CD4-positive, alpha-beta T cell treated with Interleukin-12 subunit alpha and Interleukin-12 subunit beta, for 1 hour (primary cell): ENCODE measurements at places on chromosomes 2 and 18.

GRCh38 chr2:6932206-6932605 is 15.0 kb downstream of the RNF144A start:
- DNase-seq: no peak

GRCh38 chr2:95272299-95272751 is 1.9 kb upstream of the PROM2 start:
- no peak for DNase-seq

DNA sequence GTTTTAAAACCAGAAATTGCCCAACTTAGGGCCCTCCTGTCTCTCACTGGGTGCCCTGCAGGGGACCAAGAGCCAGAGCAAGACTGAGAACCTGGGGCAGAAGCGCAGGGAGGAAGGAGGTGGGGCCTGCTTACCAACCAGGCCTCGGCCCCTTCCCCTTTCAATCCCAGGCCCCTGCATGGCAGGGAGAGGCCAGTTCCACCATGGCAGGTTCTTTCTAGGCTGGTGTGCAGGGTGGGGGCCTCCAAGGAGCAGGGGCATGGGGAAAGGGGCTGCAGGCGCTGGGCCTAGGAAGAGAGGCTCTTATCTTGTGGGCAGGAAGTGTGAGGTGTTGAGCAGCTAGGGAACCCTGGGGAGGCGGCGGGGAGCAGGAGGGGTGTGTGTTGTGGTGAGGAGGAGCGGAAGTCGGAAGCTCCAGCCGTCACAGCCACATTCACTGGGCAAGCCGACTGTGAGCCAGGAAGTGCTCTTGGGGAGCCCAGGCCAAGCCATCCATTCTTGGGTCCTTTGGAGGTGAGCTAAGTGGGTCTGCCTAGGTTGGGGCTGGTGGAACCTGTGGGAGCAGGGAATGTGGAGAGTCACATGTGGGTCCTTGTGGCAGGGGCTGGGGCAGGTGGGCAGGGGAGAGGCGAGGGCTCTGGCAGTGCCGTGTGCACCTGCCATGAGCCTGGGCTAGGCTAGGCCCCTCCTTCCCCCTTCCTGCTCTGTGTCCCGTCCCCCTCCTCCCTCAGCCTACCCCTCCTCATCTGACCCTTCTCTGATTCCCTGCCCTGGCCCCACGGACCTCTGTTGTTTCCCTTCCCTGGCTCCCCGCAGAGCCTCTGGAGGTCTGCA is at the start of gene PSD4:
Gene PSD4 (plus strand): TSS at position 430 of the 834 bp plus-strand sequence. CDS start 8,486 bp downstream, outside the sequence.
- peak; percentile 85 for DNase-seq

DNA sequence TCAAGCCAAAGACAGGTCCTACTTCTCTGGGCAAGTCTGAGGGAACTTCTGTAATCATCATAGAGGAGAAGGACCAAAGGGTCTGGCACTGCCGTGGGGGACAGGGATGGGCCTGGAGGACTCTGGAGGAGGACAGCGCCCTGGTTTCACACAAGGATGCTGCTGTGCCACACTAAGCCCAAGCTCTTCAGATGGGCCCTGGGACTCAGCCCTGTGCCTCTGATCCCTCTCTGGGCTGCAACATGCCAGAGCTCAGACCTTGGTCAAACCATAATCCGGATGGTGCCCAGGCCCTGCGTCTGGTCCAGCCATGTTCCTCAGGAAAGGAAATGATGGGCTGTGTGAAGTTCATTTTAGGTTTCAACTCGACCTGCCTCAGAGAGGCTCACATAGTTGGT is 222.0 kb upstream of the COPS8 start:
- no peak for DNase-seq

GRCh38 chr2:231169488-231169887 is 28.9 kb upstream of the ARMC9 start:
- no peak for DNase-seq
